Sigmoid colon (tissue), 7 donors: ENCODE measurements at places on chromosomes 2 and 18. TPM values are rescaled to one million over a fixed set of nuclear protein-coding genes. Genes with fewer than 3 reads are reported as not detected.

DNA sequence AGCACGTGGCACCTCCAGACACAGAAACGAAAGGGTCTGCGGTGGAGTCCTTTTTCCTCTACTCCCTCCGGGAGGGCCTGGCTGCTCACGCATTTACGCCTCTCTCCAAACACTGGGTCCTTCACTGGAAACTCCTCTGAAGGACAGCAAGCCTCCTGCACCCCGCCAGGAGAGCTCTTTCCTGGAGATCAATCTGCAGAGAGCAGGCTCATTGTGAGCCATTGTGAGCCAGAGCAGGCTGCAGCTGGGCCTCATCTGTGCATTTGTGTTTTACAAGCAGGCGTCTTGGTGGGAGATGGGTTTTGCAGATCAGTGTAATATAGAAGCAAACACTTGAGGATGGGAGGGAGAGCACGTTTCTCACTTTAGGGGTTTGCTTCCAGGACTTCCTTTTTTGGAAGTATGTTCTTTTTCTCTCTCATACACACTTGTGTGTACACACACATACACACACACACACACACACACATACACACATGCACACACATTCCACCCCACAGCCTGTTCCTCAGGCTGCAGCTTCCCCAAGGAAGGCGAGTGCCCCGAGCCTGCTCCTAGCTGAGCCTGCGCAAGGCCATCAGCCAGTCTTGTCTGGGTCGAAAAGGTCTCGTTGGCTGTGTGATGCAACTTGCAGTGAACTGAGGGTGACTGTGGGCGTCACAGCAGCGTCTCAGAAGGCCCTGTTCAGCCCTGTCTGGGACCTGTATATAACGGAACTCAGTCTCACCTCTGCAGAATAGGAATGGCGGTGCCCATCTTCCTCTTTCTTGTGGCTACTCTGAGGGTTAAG lies 163.5 kb downstream of the GLI2 start:
- no peak for DNase-seq

The ABHD1 gene
- not detected for total RNA-seq

The SLC4A1AP gene
- total RNA-seq = 16.0 TPM

The KLHL29 gene
- 18.8 TPM for total RNA-seq

GRCh38 chr2:42060718-42061619 lies 13.1 kb downstream of the PKDCC start:
- peak; percentile 87 for DNase-seq

DNA sequence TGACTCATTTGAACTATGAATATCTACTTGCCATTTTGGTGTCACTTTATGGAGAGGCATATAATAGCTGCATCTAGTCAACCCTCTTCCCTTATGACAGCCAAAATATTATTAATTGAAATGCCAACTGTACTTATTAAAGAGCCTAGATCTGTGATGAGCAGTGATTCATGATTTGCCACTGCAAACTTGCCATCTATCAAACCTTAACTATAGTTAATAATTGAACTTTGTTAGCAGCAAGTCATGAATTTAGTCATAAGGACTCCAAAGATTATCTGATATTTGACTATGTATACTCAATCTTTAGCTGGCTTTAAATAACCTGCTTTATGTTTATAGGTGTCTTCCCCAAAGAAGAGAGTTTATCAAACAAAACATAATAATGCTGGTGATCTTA lies 116.4 kb upstream of the VWC2L start:
- DNase-seq = no peak

DNA sequence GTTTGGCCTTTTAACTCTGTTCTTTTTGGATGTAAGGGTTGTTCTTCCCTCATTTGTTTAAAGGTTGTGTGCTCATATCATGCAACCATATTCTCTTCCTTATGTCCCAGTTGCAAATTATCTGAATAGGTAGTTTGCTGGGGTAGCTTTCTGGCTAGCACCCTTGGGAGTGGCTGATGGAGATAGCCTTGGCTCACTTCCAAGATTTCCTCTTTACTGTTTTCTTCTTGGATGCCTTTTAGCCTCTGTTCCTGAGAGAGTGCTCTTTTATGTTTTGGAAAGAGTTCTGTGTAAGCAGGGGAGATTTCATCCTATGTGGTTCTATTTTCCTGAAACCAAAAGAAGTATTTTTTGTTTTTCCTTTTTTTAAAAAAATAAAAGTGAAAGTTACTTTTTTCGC lies 25.4 kb downstream of the USP14 start:
- no peak for DNase-seq

DNA sequence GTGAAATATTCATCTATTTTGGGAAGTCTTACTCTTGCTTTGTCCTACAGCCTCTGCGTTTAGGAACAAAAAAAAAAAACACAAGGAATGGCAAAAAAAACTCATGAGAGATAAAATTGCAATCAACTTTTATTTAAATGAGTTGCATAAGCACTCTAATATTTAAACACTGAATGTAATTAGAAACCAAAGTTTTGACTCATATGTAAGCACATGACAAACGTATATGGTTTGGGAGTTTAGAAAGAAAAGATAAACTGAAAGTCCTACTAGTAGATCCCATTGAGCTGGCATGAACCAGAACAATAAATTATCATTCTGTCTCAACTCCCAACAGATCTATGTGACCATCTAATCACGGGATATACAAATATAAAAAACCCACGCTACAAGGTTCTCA lies 44.8 kb downstream of the REV1 start:
- DNase-seq = no peak

DNA sequence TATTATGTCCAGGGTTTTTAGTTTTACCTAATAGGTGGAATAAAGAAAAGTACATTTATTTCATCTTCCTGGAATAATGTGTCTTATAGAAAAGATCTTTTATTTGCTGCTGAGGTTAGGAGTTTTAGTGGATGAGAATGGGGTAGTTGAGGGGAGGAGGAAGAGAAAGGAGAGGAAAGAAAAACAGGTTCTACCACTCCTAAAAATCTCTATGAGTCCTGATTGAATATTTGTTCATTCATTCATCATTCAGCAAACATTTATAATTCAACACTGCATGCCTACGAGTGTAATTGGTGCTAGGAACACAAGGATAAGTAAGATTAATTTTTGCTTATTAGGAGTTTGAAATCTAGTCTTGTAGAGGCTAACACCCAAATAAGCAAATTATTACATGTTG lies 45.2 kb upstream of the SLC4A10 start:
- no peak for DNase-seq

The STRN gene
- total RNA-seq = 14.9 TPM

- DNase-seq = peak; percentile 94
These were observed 704 bp upstream of the ODC1 start for GRCh38 chr2:10448576-10449485.

DNA sequence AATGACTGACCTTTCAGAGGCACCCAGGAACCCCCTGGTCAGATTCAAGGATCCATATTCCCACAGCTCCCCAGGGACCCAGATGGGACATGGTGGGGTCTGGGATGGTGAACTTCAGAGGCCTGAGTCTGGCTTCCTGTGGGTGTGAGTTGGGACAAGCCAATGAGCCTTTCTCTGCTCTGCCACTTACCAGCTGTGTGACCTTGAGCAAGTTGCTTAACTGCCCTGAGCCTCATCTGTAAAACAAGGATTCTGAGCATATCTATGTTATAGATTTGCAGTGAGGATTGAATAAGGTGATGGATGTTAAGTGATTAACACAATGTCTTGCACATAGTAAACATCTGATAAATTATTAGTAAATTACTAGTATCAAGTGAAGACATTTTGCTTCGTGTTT lies 6.4 kb downstream of the ABCG8 start:
- no peak for DNase-seq

DNA sequence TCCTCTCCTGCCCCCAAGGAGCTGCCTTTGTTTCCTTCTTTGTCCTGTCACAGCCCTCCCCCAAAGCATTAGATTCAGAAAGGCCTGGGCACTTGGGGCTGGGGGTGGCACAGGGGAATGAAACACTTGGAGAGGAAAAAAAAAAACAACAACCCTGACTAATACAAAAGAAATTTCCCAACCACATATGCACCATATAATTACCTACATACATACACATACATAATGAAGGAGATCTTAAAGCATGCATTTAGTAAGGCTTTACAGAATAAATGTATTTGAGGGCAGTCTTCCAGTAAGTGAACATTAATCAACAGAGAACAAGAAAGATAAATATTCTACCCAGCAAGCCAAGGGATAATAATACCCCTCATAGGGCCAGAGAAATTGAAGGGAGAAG lies 70.0 kb upstream of the PPP1CB start:
- DNase-seq = no peak

DNA sequence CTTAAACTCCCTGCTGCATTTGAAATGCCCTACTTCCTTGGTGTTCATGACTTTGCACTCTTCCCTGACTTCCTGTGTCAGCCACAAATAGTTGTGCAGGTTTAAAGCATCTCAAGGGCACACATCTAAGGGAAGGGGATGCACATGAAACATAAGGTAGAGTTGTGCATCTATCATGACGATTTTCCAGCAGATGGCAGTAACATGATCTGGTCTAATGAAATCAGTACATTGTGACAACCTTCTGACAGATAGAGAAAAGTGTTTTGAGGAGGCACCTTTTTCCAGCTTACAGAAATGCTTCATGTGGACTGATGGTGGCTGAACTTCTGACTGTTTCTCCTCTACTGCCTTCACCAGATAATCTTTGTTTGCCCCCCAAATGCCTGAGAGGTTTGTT lies 238.9 kb downstream of the XIRP2 start:
- DNase-seq = no peak

GRCh38 chr2:77270433-77270832 lies 251.7 kb downstream of the LRRTM4 start:
- DNase-seq = no peak

DNA sequence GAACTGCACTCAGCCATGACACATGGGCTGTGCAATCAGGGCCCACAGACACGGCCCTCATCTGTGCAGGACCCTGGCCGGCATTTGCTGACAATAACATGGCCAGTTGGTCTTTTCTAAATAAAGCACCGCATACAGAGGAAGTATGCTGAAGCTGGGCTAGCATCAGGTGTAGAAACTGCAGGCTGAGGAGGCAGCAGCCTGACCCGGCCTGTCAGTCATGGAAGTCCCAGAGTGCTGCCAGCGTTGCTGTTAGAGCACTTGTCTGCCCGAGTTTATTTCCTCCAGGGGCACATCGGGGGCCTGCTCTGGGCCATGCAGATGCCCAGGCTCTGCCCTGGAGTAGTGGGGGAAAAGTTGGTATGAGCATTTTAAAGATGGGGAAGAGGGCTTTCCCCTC lies 4.1 kb upstream of the PTPN18 start:
- peak; percentile 25 for DNase-seq

- no peak for DNase-seq
These were observed 901 bp downstream of the SPOPL start for GRCh38 chr2:138502255-138503086.

The SLC35F5 gene
- 54.2 TPM for total RNA-seq

- DNase-seq = no peak
These were observed 29.9 kb upstream of the NAPG start for GRCh38 chr18:10495936-10496335.

DNA sequence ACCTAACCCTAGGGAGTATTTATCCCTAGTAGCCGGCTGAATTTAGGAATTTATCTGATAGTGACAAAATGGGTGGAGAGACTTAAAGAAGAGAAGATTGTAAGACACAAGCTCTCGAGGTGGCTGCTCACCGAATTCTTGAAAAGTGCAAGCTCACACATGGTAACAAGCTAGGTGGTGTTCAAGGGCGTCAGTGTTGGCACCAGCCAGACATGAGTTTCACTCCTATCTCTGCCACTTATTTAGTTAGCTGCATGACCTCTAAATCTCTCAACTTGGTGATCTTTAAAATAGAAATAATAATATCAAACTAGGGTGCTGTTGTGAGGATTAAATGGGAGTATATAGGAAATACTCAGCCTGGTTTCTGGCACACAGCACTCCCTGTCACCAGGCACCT lies 102.6 kb upstream of the APCDD1 start:
- DNase-seq = no peak

- DNase-seq = peak; percentile 59
These were observed 69.9 kb downstream of the PLB1 start for GRCh38 chr2:28565720-28566295.

- DNase-seq = no peak
These were observed 91.9 kb upstream of the TPO start for GRCh38 chr2:1321321-1321720.

DNA sequence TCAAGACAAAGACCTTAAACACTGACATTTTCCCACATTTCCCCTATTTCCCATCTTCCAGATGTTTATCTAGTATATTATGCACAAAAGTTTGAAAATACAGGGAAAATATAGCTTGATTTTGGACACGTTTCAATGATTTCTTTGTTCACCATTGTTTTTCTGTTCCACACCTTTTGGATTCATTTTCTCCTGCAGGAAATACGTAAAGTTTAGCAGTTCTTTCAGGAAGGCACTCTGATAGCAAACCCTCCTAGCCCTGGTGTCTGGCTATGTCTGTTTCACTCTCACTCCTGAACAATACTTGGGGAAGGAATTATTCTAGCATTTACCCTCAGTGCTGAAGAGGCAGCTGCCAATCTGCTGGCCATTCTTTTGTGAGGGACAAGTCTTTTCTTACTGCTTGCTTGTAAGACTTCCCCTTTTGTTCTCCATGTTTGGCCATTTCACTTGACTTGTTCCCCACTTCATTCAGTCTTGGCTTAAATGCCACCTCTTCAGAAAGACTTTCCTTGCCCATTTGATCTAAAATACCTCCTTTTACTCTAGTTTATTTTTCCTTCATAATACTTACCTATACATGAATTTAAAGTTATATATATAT lies 195.4 kb downstream of the RNF152 start:
- no peak for DNase-seq

GRCh38 chr2:156189584-156189983 lies 142.9 kb downstream of the NR4A2 start:
- DNase-seq = no peak

GRCh38 chr2:39476524-39476923 lies 39.4 kb upstream of the MAP4K3 start:
- DNase-seq = no peak

DNA sequence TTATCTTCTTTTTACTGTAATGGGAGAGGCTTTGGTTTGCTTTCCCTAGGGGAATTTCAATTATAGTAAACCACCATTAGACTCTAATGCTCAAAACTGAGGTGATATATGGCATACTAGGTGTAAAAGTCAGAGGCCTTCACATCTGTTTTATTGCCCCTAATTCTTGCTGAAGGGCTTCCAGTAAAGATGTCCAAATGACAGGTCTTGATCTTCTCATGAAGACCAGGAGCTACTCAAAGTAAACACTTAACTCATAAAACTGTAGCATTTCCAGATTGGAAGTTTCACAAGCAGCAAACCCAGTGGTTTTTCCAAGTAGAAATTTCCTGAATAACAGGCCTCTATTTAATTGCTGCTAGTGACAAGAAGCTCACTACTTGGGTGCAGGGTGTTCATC lies 286.8 kb downstream of the RBM43 start:
- DNase-seq = no peak

DNA sequence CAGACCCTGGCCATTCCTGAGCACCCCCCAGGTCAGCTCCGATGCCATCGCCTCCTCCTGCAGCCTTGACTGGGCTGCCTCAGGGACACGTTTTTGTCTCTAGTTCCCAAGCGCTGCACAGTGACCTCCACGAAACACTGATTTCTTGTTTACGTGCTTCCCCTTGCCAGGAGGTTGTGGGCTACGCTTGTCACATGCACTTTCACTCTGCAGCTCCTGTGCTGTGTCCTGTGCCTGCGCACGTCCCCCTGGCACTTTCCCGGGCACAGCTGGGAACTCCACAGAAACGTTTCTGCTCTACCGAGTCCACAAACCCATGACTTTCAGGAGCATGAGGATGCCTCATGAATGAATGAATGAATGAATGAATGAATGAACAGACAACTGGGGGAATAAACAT lies 160.6 kb downstream of the LAMA1 start:
- DNase-seq = no peak

The CD8B2 gene
- total RNA-seq = not detected
